ENCODE measurements at places on chromosomes 12 and 14.
A peak's percentile ranks its signal among the peaks of the same experiment; 100 is the strongest.

DNA sequence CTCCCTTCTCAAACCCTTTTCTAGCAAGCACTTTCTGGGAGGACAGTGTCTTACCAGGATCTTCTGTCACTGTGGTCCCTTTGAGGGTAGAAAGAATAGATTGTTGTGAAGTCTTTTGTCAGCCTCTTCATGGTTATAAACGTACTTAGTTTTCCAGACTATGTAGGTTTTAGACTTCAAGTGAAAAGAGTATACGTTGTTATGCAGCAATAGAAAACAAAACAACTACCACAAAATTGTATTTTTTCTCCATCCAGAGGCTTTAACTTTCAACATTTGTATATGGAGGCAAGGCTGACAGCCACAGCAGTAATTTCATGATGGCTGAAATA lies 23.7 kb downstream of the PRKCH start:
- DNase-seq = no peak

DNA sequence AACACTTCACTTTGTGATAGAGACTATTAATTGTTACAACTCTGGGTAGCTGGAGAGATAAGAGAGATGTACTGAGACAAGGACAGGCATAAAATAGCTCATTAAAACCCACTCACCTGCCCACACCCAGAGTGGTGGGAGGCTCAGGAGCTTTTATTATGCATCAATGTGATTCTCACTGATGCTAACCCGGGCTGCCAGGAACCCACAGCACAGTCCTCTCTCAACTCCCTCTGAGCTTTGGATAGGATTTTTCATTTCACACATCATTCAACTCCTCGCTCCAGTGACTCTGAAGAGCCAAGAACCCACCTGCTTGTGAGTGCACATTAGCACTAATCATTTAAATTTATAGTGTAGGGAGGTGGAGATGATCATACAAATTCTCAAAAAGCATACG lies 827.9 kb downstream of the FLRT2 start:
- DNase-seq = no peak

GRCh38 chr12:111207761-111208160 lies 161.1 kb downstream of the PHETA1 start:
- no peak for DNase-seq

GRCh38 chr12:95066091-95066855 lies 7.1 kb downstream of the NR2C1 start:
- DNase-seq = no peak

DNA sequence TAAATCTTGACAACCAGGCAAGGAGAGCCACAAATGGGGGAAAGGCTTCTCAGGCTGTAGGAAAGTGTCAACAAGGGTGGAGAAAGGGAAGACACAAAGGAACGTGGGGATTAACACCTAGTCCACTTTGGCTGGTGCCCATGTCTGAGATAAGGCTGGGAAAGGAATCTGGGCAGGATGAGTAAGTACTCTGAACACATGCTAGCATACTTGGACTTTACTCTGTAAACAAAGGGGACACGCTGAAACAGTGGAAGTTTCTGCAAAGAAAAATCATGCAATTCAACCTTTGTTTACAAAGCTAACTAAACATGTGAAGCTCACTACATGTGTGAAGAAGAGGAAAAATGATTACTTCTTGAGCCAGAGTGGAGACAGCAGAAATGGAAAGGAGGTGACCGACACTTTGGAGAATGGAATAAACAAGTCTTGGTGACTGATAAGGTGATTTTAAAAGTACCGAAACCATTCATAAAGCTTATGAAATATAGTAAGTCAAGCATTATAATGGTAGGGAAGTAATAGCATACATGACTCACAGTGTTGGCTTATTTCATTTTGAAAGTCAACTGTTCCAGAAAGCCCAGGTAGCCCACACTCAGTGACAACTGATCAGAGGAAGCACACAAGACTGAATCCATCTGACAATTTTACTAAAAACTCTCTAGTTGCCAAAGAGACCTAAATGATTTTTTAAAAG lies 13.2 kb downstream of the CPNE8 start:
- no peak for DNase-seq

GRCh38 chr12:121089031-121089812 lies 43.5 kb upstream of the P2RX7 start:
- no peak for DNase-seq

DNA sequence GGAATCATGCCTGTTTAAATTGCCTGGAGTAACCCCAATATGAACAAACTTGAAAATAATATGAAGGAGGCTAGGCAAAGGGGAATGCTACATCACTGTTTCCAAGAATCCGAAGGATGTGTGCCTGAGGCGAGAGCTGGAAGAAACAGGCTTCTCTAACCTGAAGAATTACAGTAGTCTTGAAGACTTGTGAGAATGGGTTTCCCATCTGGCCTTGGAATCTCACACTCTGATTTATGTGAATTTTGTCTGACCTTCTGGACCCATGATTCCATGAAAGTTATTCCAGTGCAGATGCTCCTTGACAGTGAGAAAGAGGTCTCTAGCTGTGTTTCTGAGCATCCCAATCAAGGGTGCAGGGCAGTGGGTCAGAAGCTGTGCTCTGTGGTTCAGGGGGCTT lies 122.1 kb upstream of the PARP11 start:
- DNase-seq = no peak

DNA sequence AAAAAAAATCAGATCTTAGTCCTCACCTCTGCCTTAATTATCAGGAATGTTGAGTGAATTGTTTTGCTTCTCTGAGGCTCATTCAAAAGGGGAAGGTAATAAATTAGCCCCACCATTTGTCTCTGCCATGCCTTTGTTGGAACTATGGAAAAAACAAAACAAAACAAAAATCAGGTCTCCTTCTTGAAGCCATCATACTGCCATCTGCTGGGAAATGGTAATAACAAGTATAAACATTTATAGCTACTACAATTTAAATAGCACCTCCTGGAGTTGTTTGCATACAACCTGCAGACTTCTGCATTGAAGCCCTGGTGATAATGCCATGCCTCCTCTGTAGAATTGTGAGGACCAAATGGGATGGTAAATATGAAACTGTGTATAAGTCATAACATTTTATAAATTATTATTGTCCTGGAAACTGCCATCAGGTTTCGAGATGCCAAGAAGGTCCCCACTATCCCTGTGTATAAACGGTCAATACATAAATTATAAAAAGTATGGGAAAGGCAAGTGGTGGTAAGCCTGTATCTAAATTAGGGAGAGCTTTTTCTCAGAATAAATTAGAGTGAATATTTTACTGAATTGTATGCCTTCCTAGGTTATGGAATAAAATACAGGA lies 87.2 kb upstream of the FGD4 start:
- DNase-seq = no peak

DNA sequence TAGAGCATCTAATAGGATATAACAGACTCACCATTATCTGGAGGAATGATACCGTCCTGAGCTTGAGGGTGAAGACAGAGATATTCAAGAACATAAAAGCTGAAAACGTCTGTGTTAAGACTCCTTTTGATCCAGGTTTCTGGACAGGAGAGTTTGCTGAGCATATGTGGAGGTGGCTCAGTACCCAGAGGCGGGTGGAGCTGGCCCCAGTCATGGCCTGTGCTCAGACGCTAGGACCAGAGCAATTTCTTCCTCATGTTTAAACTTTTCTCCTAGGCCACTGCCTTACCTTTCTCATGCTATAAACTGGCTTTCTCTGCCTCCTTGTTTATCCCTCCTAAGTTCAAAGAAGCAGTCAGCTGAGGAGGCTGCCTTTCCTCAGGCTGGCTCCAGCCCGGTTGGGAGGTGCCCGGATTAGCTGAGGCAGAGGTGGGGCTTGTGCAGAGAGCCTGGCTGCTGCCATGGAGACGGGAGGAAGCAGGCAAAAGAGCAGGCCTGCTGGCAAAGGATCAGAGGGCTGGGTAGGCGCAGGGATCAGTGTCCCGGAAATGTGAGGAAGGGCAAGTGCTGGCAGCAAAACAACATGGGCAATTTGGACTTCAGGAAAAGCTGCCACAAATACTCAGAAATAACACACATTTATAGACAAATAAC lies 13.7 kb downstream of the COA8 start:
- DNase-seq = peak; percentile 62

GRCh38 chr14:95215094-95215725 lies 57.9 kb upstream of the DICER1 start:
- DNase-seq = no peak

DNA sequence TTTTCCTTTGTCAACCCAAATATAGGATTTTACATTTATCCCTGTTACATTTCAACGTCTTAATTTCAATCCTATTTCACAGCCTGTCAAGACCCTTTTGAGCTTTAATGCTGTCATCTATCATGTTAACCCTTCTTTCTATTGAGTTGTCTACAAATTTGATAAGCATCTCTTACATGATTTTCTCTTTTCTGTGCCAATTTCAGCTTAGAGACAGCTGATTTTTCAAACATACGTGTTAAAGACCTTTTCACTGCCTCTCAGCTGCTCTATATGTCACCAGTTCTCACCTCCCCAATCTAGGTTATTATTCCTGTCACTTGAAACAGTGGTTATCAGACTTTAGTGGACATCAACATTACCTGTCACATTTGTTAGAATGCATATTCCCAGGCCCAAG lies 181.3 kb downstream of the GXYLT1 start:
- no peak for DNase-seq

GRCh38 chr14:56087671-56088471 lies 30.3 kb upstream of the PELI2 start:
- DNase-seq = no peak

DNA sequence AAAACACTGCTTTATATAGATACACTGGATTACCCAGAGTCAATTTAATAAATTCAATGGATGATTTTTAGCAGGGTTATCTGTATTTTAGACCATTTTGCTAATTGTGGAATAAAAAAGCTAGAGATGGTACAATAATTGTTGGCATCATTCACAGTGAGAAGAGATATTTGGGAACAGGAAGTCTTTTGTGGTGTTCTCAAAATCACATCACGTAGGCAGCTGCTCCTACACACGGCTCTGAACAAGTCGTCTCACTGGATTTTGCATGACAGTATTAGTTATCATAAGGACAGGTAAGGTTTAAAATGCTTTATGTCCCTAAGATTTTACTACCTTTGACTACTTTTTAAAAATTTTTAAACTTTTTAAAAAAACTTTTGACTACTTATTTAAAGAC lies 52.0 kb downstream of the PAPLN start:
- no peak for DNase-seq

DNA sequence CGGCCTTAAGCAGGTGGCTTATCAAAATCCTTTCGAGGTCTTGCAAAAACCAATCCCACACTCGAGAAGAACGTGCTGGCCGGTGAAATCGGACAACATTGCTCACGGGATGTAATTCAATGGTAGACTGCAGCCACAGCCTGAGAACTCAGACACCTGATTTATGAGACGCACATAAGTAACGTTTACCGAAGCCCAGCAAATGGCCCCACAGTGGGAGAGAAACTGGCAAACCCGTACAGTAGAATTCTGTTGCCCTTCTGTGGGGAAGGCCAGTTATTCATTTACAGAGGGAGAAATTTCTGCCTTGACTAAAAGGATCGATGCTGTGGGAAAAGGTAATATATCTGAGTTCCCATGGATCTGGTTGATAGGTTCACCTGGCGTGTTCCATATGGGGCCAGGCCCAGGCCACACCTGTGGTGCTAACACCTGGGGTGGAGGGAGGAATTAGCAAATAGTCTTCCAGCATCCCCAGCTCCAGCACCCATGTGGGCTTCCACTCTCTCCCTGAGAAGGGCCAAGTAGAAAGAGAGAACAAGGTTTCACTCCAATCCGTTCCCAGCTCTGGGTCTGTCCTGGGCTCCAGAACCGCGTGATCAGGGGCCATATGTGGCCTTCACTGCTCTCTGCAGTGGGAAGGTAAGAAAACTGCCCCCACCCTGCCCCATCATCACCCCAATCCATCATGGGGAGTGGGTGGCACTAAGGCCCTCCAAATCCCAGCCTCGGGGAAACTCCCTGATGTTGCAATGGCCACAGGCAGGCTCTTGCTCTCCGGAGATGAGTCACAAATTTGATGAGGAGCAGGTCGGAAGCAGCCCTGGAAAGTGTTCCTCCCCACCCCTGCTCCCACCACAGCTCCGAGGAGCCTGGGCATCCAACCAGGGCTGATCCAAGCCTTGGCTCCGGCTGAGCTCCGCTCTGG lies 12.7 kb downstream of the BDKRB1 start:
- no peak for DNase-seq

GRCh38 chr12:91261820-91262676 lies 79.4 kb upstream of the DCN start:
- no peak for DNase-seq

DNA sequence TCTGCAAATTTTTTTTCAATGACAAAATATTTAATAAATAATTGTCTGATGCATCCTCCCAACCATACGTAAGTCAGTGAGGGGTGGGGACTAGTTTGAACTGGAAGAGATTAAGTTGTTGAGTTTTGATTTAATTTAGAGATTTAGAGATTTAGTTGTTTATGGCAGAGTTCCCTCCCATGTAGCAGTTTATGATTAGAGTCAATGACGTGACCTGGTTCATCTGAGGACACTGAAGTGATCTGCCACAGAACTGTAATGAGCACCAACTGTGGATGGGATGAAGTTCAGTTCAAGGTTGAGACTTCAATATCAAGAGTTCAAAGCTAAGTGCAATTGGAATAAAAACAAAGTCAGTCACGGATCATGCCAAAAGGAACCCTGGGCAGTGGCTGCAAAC lies 609.3 kb downstream of the NOVA1 start:
- no peak for DNase-seq

DNA sequence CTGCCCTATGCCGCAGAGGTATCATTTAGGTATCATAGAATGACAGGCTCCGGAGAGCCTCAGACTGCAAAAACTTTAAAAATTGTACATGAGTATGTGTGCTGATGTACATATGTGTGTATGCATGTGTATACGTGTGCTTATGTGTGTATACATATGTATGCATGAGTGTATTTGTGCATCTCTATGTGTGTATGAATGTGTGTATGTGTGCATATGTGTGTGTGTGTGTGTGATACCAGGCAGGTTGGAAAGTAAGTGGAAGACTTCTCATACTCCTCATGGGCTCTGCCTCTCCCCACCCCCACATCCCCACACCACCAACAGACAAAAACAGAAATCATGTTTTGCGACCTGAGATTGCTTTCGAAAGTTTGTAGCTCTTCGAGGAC lies 621 bp upstream of the TMEM117 start:
- DNase-seq = no peak

- DNase-seq = no peak
Measured at GRCh38 chr14:42869681-42870080, 1263.0 kb downstream of the LRFN5 start.

DNA sequence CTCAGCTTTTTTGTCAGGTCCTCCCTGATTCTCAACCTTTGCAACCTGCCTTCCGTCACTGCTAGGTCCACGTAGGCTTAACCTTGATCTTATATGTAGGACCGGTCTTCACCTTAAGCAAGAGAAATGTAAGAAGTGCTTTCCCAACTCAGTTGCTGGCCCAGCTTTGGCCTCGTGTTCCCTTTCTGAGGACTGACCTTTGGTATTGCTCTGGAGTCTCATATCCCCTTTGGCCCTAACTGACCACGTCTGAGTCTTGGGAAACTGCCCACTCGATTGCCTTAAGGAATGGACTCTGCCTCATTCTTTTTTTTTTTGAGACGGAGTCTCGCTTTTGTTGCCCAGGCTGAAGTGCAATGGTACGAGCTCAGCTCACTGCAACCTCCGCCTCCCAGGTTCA lies 8.0 kb downstream of the ACOT6 start:
- no peak for DNase-seq

- DNase-seq = no peak
Measured at GRCh38 chr14:96362071-96362964, 823 bp downstream of the ATG2B start.
